NCI-H748 treated with DMSO at 0.1 percent for 48 hours (cell line): ENCODE measurements at places on chromosomes 12 and 14.

DNA sequence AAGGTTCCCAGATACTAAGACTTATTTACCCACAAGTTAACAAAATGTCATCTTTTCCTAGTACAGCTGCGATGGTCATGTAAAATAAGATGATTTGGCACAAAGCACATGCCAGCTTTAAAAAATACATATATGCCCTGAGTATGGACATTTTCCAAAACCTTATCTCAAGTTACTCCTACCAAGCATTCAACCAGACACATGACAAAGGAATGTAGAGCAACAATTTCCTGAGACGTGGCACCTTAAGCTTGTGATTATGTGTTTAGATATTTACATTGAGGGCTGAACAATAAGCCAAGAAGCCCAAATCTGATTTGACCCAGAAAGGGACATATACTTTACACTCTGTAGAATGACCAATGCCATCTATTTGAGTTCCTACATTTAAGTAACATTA lies 24.5 kb upstream of the OVCH1 start:
- DNase-seq = no peak

DNA sequence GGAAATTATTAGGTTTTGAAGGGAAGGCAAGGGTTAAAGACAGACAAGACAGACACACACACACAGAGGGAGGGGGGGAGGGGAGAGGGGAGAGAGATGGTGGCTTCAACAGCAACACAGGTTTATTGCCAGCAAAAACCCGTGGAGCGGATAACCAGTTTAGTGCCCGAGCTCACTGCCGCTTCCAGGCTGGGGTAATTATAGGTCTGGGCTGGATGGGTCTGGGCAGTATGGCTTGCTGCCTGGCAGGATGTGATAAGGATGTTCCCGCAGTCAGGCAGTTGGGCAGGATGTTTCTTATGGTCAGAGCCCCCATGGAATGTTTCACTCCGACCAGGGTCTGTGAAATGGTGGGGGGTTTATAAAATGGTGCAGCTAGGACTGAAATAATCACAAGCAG lies 4.4 kb upstream of the TDRD9 start:
- peak; percentile 59 for DNase-seq

- no peak for DNase-seq
Observed at GRCh38 chr12:132066345-132066685, 77.8 kb downstream of the DDX51 start.

- DNase-seq = no peak
Observed at GRCh38 chr14:80926397-80927082, 15.0 kb downstream of the CEP128 start.
